ENCODE measurements at places on chromosomes 13 and 19.

DNA sequence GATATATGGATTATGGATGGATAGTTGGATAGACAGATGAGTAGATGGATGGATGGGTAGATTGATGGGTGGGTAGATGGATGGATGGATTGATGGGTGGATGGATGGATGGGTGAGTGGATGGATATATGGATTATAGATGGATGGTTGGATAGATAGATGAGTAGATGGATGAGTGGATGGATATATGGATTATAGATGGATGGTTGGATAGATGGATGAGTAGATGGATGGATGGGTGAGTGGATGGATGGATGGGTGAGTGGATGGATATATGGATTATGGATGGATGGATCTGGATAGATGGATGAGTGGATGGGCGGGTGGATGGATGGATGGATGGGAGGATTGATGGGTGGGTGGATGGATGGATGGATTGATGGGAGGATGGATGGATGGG lies 36.4 kb upstream of the TNFAIP8L1 start:
- DNase-seq: no peak

GRCh38 chr13:94408314-94409036 lies 71.0 kb downstream of the DCT start:
- no peak for DNase-seq

DNA sequence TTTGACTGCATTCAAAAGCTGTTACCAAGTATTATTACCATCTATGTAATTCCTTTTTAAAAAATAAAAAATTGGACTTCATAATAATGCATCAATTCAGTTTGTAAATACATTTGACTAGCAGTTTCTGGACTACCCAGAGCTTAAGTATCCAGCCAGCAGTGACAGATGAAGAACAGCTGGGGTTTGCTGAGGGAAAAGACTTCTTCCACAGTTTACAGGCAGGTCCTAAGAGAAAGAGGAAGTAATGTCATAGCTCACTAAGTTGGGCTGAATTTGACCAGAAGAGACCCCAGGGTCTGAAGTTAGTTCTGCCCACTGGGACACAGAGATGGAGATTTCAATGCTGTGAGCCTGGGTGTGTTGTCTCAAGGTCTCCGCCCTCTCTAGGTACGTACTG lies 96.4 kb downstream of the MBNL2 start:
- DNase-seq: no peak

DNA sequence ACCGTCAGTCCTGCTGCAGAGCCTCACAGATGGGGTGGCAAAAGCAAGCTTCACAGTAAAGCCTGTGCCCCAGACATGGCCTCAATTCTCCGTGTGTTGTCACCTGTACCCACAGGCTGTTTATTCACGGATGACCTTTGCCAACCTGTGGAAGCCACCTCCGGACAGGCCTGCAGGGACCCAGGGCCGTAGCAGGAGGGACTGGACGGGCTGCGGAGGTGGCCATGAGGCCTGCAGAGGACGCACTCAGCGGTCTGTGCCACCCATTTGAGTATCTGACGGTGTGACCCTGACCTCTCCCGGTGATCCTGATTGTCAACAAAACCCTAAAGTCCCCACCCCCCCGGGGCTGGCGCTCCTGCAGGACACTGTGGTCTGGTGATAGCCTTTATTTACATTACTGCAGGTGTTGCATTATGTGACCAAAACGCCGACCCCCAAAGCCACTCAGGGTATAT lies 7.8 kb upstream of the KLF16 start:
- no peak for DNase-seq

DNA sequence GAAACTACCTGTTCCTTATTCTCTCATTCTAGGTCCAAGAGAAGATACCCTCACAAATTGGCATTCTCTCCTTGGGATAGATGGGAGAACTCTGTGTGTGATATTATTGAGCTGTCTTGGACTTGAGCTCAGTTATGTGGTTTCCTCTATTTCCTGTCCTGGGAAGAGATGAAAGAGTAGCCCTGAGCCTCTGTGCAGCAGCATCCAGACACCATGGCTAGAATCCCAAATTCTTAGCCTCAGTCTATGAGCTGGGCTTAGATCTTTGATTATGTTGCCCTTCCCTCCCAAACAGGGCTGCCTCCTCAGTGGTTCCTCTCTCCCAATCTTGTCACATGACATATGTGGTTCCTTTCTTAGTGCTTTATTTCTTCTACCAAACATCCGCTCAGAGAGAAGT lies 290.7 kb downstream of the SPRY2 start:
- peak; percentile 84 for DNase-seq

DNA sequence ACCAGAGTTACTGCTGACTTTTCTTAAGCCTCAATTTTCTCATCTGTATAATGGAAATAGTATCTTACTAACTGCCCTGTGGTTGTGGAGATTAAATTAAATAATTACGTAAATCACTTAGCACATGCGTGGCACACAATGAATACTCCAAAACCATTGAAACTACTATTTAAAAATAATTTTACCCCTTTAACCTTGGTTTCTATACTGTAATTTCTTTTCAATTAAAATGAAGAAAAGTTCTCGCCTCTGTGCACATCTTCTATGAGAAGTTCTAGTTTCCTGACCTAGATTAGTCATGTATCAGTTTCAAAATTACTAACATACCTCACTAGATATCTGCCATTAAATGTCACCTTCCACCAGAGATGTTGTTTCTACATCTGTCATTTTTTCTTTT lies 5.7 kb downstream of the SLITRK1 start:
- no peak for DNase-seq

GRCh38 chr13:97379386-97379785 lies 54.6 kb upstream of the RAP2A start:
- DNase-seq: no peak

DNA sequence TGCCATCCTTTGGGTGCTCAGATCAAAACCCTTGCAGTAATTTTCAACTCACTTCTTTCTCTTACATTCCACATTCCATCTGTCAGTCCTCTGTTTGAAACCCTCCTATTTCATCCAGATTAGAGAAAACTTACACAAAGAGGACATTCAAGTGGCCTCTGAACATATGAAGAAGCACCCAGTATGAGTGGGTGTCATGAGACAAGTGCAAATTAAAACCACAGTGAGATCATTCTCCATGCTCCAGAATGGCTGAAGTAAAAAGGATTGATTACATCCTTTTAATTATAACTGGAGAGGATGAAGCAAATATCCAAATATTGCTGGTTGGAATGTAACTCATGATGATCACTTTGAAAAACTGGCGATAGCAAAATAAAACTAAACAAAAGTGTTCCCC lies 96.5 kb downstream of the MIPEP start:
- DNase-seq: peak; percentile 11
